ENCODE measurements at places on chromosomes 11 and 22. TPM values are rescaled to one million over a fixed set of nuclear protein-coding genes. Genes with fewer than 3 reads are reported as not detected.
A peak's percentile ranks its signal among the peaks of the same experiment; 100 is the strongest.

GRCh38 chr11:2459016-2459725, 14.4 kb downstream of the KCNQ1 start:
- peaks cover 18% of the 10 kb centered on the region for H3K4me1 ChIP-seq
- H3K27ac ChIP-seq: no peak overlapping the region
- no peaks in the 10 kb centered on the region for H3K36me3 ChIP-seq
- DNase-seq: no peak
- H3K4me3 ChIP-seq: no peak overlapping the region
- H3K27me3 ChIP-seq: no peaks in the 10 kb centered on the region

GRCh38 chr22:26949193-26949592, 291.8 kb downstream of the MIAT start:
- no peaks in the 10 kb centered on the region for H3K4me1 ChIP-seq
- no peak for DNase-seq
- no peaks in the 10 kb centered on the region for H3K36me3 ChIP-seq

SMIM38 gene
- 1.0 TPM for total RNA-seq

TUB gene
- 0.10 TPM for total RNA-seq

NTM gene
- not detected for total RNA-seq

- no peaks in the 10 kb centered on the region for H3K27me3 ChIP-seq
- no peak overlapping the region for H3K4me3 ChIP-seq
- no peak overlapping the region for H3K27ac ChIP-seq
- no peak for DNase-seq
Measured at GRCh38 chr11:107973641-107974040, 35.1 kb upstream of the CUL5 start.

GRCh38 chr22:38766076-38766777, 10.4 kb upstream of the SUN2 start:
- no peak overlapping the region for H3K4me3 ChIP-seq
- no peaks in the 10 kb centered on the region for H3K27me3 ChIP-seq
- H3K4me1 ChIP-seq: peaks cover 4% of the 10 kb centered on the region

DNA sequence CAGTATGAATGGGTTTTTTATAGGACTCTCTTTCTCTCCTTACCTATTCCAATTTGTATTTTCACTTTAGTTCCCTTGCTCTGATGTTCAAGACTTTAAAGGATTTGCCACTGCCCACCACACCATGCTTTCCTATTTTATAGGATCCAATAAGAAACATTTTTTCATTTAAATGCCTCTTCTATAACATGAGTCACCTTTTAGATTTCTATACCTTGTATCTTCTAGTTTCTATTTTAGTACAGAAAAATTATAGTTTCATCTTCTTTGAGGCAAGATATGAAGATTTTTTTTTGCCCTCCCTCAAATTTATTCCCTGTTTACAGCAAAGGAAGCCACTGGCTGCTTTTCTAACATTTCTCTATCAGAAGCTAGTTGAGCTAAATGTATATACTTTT, 76.8 kb downstream of the ARFGAP2 start:
- H3K4me3 ChIP-seq: no peak overlapping the region
- H3K27ac ChIP-seq: no peak overlapping the region
- no peak for DNase-seq
- H3K36me3 ChIP-seq: no peaks in the 10 kb centered on the region

DNA sequence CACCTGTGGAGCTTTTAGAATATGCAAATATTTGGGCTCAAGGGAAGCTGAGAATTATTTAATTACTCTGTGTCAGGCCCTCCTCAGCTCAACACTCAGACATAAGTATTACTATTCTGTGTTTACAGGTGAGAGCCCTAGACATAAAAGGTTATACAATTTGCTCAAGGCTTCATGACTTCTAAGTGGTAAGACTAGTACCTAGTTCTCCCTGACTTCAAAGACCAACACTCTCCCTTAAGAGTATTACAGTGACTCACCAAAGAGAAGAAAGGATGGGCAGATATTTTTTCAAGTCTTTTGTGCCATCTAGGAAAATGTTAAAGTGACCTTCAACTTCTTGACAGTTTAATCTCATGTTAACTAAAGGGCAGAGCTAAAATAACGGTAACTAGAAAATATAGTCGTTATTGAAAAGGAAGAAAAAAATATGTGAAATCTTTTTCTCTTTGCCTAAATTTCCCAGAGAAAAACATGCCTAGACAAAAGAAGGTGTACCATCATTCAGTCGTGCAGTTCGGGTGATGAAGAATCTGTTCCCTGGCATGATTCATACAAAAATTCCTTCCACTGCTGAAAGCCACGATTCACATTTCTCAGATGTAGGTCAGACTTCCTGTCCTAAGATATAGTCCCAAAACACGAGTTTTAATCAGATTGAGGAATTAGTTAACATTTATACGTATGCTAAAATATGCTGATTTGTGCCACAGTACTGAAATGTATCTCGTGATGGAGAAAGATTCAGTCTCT, 849.1 kb upstream of the API5 start:
- no peaks in the 10 kb centered on the region for H3K36me3 ChIP-seq
- no peaks in the 10 kb centered on the region for H3K27me3 ChIP-seq
- no peak overlapping the region for H3K27ac ChIP-seq
- H3K4me3 ChIP-seq: no peak overlapping the region

DNA sequence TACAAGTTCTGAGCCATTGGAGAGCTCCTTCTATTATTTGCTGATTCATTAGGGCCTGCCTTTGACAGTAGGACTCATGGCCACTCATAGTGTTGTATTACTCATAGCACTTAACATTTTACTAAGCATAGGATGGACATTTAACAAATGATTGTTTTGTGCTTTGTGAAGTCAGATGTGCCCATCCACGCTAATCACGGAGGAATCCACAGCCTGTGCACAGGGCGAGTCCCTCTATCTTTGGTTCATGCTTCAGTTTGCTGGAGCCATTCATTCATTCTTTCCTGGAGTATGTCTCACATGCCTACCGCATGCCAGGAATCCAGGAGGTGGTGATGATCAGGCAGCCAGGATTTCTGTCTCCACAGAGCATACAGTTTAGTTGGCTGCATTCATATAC, 254.1 kb downstream of the NTM start:
- no peak overlapping the region for H3K4me3 ChIP-seq
- DNase-seq: no peak
- H3K27me3 ChIP-seq: no peaks in the 10 kb centered on the region
- H3K4me1 ChIP-seq: no peaks in the 10 kb centered on the region

GRCh38 chr11:119155733-119156492, 7.1 kb downstream of the ABCG4 start:
- H3K27me3 ChIP-seq: peaks cover 3% of the 10 kb centered on the region
- no peak overlapping the region for H3K27ac ChIP-seq
- no peaks in the 10 kb centered on the region for H3K4me1 ChIP-seq
- no peaks in the 10 kb centered on the region for H3K36me3 ChIP-seq
- H3K4me3 ChIP-seq: no peak overlapping the region

GRCh38 chr11:47496808-47497207, 47.9 kb upstream of the RAPSN start:
- H3K27me3 ChIP-seq: no peaks in the 10 kb centered on the region
- H3K4me3 ChIP-seq: no peak overlapping the region
- H3K4me1 ChIP-seq: peaks cover 21% of the 10 kb centered on the region
- no peak overlapping the region for H3K27ac ChIP-seq
- peaks cover 35% of the 10 kb centered on the region for H3K36me3 ChIP-seq

LINC01488 gene
- total RNA-seq: not detected

CRYAB gene
- total RNA-seq: not detected

OR5M8 gene
- total RNA-seq: not detected

- peak overlapping the region; percentile 99 for H3K4me3 ChIP-seq
- DNase-seq: peak; percentile 76
- H3K36me3 ChIP-seq: no peaks in the 10 kb centered on the region
- no peaks in the 10 kb centered on the region for H3K27me3 ChIP-seq
Measured at GRCh38 chr11:96341211-96342013, 1.6 kb downstream of the MAML2 start.

DNA sequence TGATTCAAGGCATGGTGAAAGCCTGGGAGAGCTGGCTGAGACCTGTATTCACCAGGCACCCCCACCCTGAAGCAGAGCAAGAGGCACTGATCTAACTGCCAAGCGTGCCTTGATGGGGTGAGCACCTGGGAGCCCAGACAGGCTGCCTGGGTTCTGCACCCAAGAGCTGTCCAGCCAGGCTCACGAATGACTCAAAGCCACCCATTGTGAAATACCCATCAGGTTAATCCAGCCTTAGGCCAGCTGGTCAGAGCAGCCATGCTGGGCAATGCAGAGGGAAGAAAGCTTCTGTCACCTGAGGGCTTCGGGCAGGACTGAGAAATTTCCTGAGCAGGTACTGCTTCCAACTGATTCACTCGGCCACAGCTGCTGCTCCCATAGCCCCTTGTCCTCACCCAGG, 22.1 kb downstream of the THOC5 start:
- no peaks in the 10 kb centered on the region for H3K4me1 ChIP-seq
- no peak overlapping the region for H3K27ac ChIP-seq
- peaks cover 79% of the 10 kb centered on the region for H3K36me3 ChIP-seq
- DNase-seq: no peak

DNA sequence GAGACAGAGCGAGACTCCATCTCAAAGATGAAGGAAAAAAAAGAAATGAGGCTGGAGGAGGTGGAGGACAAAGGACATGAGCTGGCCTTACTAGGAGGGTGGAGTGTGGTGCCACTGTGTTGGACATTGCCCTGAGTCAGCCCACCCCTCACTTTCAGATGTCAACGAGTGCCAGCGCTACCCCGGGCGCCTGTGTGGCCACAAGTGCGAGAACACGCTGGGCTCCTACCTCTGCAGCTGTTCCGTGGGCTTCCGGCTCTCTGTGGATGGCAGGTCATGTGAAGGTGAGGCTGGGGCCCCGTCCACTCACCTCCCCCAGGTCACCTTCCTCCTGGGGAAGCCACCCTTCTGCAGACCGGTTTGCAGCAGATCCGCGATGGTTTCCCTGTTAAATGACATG, 40.6 kb downstream of the FBLN1 start:
- no peak overlapping the region for H3K27ac ChIP-seq
- H3K36me3 ChIP-seq: no peaks in the 10 kb centered on the region
- no peak overlapping the region for H3K4me3 ChIP-seq
- no peak for DNase-seq
- no peaks in the 10 kb centered on the region for H3K27me3 ChIP-seq
- peaks cover 4% of the 10 kb centered on the region for H3K4me1 ChIP-seq

TSPAN18 gene
- 2.0 TPM for total RNA-seq

DNA sequence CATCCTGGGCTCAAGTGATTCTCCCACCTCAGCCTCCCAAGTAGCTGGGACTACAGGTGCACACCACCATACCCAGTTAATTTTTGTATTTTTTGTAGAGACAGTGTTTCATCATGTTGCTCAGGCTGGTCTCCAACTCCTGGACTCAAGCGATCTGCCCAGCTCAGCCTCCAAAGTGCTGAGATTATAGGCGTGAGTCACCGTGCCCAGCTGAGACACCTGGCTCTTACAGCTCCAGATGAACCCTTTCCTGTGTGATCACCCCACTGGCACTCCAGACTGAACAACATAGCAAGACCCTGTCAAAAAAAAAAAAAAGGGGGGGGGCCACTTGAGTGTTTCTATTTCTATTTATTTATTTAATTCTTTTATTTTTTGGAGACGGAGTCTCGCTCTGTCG, 1.0 kb upstream of the ADSL start:
- no peak overlapping the region for H3K27ac ChIP-seq
- no peak for DNase-seq
- H3K4me3 ChIP-seq: peak overlapping the region; percentile 84
- H3K27me3 ChIP-seq: no peaks in the 10 kb centered on the region
- no peaks in the 10 kb centered on the region for H3K36me3 ChIP-seq

GRCh38 chr22:27836181-27836580, 34.6 kb upstream of the MN1 start:
- no peak overlapping the region for H3K27ac ChIP-seq
- no peaks in the 10 kb centered on the region for H3K36me3 ChIP-seq
- no peaks in the 10 kb centered on the region for H3K4me1 ChIP-seq
- H3K4me3 ChIP-seq: no peak overlapping the region
- no peak for DNase-seq

All from B cell (primary cell).